T-helper 2 cell treated with Interferon-gamma antibody and Interleukin-4, amounts not matched to agents 100 ng/mL and 5 ng/mL, for 36 hours (primary cell): ENCODE measurements at places on chromosomes 3 and 15. TPM values are rescaled to one million over a fixed set of nuclear protein-coding genes. Genes with fewer than 3 reads are reported as not detected.

Gene SAXO2
- total RNA-seq = 0.68 and 1.2 TPM in 2 replicates

Gene CPN2
- total RNA-seq = not detected in 2 replicates

Gene GP9
- not detected in 2 replicates for total RNA-seq

Gene RAB43
- total RNA-seq = 39.8 and 49.0 TPM in 2 replicates

Gene TMEM158
- total RNA-seq = 1.0 and 1.1 TPM in 2 replicates

Gene ZNF445
- 25.6 and 25.7 TPM in 2 replicates for total RNA-seq

Gene SAMMSON
- total RNA-seq = not detected in 2 replicates

Gene GRM7
- not detected in 2 replicates for total RNA-seq

Gene BCL6
- 11.5 and 12.8 TPM in 2 replicates for total RNA-seq

Gene GPR27
- total RNA-seq = 0.50 and 0.70 TPM in 2 replicates

Gene IRAK2
- 1.4 and 1.5 TPM in 2 replicates for total RNA-seq

Gene CLDN18
- not detected in 2 replicates for total RNA-seq

Gene IL16
- total RNA-seq = 199 and 201 TPM in 2 replicates

Gene SIDT1
- total RNA-seq = 15.5 and 17.6 TPM in 2 replicates

Gene TLNRD1
- total RNA-seq = 35.2 and 35.8 TPM in 2 replicates
